ENCODE measurements at places on chromosomes 3 and 15.

- no peak for DNase-seq
These were observed 130.0 kb upstream of the SLC2A2 start for GRCh38 chr3:171156401-171157010.

GRCh38 chr15:34182942-34183341 is 27.0 kb downstream of the KATNBL1 start:
- no peak for DNase-seq

GRCh38 chr3:116199063-116199462 is 246.2 kb downstream of the LSAMP start:
- DNase-seq = no peak

GRCh38 chr3:128307029-128307633 is 153.8 kb downstream of the EEFSEC start:
- no peak for DNase-seq

DNA sequence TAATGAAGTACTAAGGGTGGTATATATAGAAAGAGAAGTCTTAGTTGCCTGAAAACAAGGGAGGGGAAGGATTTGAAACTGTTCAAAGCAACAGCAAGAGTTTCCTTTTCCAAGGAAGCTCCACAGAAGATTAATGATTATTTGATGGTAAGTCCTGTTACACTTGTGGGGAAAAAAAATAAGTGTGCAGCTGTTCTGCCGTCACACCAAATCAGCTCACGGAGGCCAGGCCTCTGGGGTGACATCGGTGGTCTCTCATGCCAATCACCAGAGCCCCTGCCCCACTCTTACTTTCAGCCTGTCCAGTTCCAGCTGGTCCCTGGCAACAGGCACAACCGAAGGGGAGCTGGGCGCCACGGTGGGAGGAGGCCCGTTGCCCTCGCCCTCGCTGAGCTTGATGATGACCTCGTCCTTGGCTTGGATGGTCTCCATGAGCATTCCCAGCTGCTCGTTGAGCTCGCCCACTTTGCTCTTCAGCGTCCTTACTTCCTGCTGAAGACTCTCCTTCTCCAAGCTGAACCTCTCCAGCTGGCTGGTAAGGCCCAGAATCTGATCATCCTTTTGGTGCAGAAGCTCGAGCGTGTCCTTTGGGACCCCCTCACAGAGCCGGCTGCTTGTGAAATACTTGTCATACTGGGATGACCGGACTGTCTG is 53.5 kb downstream of the TBC1D2B start:
- DNase-seq = no peak

DNA sequence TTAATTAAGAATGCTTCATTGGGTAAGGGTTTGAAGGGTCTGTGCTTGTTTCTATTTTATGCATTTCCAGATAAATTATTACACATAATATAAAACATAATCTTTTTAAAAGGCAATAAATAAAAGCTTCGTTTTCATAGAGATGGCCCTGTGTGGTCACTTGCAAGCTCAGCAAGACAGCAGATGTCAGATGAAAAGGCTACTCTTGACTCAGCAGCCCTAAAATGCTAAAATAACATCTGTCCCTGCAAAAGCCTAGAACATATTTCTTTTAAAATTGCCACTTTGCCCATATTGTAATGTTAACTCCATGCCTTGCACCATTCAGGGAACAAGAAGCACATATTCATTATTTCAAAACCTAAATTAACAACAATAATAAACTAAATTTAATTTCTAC is 349.4 kb downstream of the CNTN3 start:
- DNase-seq = no peak

- DNase-seq = no peak
These were observed 127.4 kb upstream of the HACD2 start for GRCh38 chr3:123712077-123712860.

DNA sequence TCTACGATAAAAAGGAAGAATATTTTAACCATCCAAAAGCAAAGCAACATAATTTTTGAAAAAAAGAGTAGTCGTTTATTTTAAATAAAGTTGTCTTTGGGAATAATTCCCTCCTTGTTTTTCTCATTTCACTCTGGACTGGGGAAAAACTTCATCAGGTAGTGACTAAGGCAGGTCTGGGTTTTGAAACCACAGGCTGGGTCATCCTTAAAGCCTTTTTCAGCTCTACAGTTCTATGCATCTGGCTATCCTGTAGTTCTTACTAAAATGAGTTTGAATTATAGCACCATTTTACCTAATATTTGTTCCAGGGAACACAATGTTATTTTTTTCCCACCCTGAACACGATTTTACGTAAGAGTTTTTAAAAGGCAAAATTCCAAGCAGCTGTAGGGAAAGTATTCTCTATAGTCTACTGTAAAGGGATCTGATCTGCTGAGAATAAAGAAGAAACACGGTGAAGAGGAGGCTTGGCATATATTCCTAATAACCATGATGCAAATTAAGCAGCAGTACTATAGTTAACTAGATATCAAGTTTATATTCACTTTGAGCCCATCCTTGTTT is 107.7 kb downstream of the OSBPL10 start:
- no peak for DNase-seq

GRCh38 chr3:106631373-106632108 is 745.7 kb upstream of the CCDC54 start:
- DNase-seq = no peak

DNA sequence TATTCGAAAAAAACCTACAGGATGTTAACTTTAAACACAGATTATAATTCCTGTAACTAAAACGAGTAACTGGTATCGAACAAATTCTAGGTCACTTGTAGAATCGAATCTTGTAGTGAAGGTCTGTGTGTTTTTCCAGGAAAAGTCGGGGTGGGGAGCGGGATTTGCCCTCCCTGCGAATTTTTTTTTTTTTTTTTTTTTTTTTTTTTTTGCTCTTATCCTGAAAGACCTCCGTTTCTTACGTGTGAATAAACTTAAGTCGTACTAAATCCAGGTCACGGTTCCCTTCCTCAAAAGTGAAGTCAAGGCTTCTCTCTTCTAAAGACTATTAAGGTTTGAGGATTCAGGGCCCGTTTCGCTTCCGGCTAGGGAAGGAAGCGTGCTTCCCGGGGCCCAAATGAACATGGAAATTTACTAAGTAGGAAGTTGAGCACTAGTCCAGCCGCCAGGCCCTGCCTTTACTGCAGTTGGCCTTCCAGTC is 770 bp downstream of the TBC1D5 start:
- DNase-seq = no peak

- DNase-seq = no peak
These were observed 30.6 kb downstream of the INTS14 start for GRCh38 chr15:65580287-65580686.

DNA sequence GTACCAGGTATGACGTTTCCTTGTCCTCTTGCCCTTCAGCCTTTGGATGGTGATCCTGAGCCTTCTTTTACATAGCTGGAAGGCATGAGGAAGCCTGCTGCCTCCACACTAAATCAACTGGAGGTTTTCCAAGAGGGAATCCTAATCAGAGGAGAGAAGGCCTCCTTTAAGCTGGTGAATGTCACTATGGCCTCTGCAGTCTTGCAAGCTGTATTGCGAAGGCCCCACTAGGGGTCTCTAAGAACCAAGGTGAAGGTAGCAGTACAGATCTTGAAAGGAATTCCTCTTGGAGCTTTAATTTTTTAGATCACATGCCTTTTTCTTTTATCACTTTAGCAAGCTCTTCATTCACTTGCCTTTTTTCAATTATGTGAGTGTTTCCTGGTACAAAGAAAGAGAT is 119.2 kb downstream of the GHSR start:
- DNase-seq = no peak

DNA sequence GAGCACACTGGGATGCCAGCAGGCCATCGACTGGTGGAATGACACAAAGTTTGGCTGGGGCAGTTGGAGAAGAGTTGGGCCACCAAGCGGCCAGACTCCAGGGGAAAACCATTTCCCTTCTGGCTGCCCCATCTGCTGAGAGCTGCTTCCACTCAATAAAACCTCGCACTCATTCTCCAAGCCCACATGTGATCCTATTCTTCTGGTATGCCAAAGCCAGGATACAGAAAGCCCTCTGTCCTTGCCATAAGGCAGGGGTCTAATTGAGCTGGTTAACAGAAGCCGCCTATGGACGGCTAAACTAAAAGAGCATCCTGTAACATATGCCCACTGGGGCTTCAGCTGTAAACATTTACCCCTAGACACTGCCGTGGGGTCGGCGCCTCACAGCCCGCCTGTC is 55.1 kb downstream of the NKIRAS1 start:
- DNase-seq = no peak

- DNase-seq = no peak
These were observed 317.4 kb downstream of the DIPK2A start for GRCh38 chr3:144289057-144289456.

GRCh38 chr15:88906551-88906950 is 6.6 kb downstream of the MFGE8 start:
- no peak for DNase-seq

DNA sequence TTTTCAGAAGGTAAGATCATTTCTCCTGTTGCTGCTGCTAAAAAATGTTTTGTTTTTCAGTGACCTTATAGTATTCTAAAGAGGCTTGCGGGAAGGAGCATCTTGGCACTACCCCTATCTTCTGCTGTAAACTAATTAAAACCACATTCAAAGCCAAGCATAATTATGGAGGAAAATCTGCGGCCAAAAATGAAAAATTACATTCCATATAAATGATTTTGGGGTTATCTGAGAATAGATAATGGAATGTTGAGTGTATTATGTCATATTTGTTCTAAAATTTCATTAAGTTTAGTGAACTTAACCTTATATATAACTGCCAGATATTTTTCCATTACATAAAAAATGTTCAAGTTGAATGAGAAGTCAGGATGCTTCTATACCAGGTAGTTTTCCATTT is 170.4 kb upstream of the TMC3 start:
- DNase-seq = no peak

- no peak for DNase-seq
These were observed 7.3 kb downstream of the B3GNT5 start for GRCh38 chr3:183260167-183260904.

- no peak for DNase-seq
These were observed 103.7 kb downstream of the MYH15 start for GRCh38 chr3:108406661-108407206.

GRCh38 chr3:43170553-43170952 is 64.7 kb upstream of the POMGNT2 start:
- no peak for DNase-seq

DNA sequence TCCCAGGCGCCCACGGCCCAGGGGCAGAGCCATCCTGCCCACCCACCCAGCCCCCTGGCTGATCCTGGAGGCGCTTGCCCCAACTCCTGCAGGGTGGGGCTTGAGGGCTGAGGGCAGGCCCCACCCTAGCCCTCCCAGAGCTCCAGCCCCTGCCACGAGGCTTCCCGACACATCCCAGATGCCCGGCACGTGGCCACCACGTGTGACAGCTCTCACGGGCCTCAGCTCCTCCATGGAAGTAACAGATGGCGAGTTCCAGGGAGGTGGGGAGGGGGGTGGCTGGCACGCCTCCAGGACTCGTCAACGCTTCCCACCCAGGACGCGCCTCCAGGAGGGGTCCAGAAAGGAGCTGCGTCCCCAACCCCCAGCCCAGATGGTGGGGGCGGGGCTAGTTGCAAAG is 29.1 kb downstream of the PLXND1 start:
- DNase-seq = no peak

Measured in activated naive CD8-positive, alpha-beta T cell treated with anti-CD3 and anti-CD28 coated beads, Interleukin-2, amount 50 U/mL, for 16 hours (primary cell).